ENCODE measurements at places on chromosomes 6 and 20.

GRCh38 chr6:170176136-170176897 is 114.6 kb downstream of the DLL1 start:
- no peak for DNase-seq

DNA sequence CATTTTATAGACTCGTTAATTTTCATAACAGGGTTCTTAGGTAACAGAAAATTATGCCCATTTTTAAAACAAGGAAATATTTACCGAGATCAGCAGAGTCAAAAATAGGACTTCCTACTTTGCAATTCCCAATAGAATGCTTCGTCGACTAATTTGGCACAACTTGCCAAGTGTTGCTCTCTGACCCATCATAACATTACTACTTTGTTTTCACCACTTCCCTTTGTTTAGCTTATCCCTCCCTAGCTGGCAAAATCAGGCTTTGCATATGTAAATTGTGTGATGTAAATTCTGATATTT is 914 bp upstream of the RANBP9 start:
- DNase-seq, result no peak

DNA sequence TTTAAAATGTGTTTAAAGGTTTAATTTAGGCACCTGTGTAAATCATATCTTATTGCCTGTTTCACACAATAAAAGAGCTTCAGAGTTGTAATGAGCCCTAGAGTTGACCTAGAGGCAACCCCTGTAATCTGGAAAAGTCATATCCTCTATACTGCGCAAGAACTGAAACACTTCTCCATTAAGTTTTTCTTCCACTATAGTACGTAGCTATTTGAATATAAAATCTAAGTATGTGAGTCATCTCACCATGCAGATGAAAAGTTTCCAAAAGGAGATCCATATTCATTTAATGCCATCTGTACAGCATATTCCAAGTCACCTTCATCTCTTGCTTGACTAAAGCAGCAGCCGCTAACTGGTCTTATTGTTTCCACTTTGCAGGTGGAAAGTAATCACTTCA is 26.0 kb upstream of the TAAR1 start:
- DNase-seq, result no peak

- DNase-seq, result no peak
These were observed 24.7 kb upstream of the HINT3 start for GRCh38 chr6:125931733-125932450.

DNA sequence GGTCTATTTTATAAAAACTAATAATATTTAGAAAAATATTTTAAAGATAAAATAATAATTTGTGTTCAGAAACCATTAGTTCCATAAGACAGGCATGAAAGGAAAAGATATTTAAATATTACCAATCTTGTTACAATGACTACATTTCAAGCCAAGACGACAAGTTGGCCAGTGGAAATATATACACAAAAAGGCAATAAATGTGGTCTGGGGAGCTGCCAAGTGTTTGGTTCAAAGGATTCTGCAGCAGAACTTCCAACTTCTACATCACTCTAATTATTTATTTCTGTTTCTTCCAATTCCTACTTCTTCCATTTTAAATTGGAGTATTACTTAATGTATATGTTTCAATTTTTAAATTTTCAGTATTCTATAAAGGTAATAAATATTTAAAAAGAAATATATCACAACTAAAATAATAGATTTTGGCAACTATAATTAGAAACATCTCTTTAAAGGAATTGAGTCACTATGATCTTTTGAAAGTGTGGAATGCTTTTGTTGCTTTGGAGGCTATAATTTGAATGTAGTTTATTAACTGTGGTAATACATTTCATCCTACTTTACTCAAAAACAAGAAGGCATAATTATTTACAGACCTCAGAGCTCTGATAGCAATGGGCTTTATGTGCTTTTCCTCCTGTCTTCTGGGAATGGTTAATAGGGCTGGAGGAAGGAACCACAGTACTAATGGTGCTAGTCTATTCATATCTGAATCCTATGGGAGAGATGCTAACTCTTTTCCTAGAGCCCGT is 129.7 kb upstream of the FAM184A start:
- peak; percentile 9 for DNase-seq

DNA sequence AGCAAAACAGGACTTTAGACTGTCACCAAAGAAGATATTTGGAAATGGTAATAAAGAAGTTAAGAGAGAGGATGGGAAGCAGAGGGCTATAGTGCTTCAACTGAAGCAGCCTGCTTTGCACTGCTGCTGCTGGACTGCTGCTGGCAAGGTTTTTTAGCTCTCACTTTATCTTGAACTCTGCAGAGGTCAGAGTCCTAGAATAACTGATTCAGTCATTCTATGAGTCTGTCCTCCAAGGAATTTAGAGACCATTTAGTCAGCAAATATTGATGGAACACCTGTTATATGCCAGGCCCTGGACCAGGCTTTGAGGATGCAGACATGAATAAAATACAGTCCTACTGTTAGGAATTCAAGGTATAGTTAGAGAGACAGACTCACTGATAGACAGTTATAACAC is 9.1 kb upstream of the SAYSD1 start:
- no peak for DNase-seq

DNA sequence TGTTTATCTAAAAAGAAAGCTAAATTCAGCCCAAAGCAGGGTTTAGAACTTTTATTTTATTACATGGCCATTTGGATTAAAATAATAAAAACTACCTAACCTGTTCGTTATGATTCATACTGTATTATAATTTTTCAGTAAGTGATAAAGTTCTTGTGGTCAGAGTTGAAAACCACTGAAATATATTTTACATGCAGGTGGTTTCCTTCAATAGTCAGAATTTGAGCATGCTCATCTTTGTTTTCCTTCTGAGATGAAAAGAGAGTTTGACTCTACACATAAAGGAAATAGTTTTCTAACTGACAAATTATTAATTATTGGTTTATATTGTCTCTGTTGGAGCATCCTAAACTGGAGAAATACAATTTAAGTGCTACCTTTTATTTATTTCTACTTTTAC is 114.0 kb upstream of the FKBP1C start:
- DNase-seq, result no peak

DNA sequence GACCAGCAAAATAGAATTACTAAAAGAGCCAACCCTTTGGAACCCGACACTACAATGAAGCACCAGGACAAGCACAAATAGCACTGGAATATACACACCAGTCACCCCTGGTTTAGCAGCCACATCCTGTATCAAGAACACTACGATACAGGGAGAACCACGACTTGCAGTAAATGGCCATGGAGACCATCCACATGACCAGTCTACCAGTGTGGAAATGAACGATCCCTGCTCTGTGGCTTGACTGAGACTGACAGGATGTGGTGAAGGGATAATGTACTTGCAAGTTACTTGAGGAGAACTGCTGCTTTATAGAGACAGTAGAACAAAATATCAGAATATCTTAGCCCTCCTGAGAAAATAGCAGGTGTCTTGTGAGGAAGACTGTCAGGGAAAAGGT is 169.6 kb downstream of the COL9A1 start:
- DNase-seq, result no peak

DNA sequence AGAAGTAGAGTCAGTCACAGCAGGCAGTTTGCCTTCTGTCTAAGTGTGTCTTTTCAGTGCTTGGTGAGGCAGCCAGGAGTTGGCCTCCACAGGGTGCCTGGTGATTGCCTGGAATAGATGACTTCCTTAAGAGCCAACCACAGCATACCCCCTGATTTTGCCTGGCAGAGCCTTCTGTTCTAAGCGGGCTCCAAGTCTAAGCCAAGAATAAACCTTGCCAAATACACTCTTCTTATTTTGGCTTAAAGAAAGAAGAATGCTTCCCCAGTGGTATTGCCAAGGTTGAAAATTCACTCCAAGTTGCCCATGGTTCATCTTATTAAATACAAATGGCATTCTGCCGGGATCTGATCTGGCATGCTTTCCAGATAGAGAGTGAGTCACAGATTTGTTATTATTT is 1424.8 kb upstream of the EYS start:
- DNase-seq, result no peak
